ENCODE measurements at places on chromosomes 5 and 9.

GRCh38 chr9:72313507-72313906 lies 51.5 kb downstream of the ZFAND5 start:
- DNase-seq: no peak

- DNase-seq: no peak
Measured at GRCh38 chr5:36888303-36888702, 11.7 kb downstream of the NIPBL start.

DNA sequence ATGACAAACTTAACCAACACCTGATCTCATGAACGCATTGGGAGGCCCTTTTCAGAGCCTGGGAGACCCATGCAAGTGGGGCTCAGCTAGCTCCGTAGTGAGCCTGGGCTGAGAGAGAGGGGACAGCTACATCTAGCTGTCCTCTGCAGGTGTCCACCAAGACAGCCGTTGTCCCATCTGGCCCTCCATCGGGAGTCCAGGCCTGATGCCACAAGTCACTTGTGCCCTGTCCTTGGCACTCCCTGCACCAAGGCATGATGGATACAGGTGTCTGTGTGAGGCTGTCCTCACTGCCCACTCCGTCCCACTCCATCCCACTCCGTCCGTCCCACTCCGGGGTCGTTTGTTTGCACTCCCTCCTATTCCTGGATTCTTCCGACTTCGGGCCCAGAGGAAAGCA lies 2.5 kb upstream of the EDF1 start:
- no peak for DNase-seq

- no peak for DNase-seq
Measured at GRCh38 chr5:27465140-27465539, 426.8 kb upstream of the CDH9 start.

- no peak for DNase-seq
Measured at GRCh38 chr5:129770024-129770820, 22.3 kb downstream of the MINAR2 start.

DNA sequence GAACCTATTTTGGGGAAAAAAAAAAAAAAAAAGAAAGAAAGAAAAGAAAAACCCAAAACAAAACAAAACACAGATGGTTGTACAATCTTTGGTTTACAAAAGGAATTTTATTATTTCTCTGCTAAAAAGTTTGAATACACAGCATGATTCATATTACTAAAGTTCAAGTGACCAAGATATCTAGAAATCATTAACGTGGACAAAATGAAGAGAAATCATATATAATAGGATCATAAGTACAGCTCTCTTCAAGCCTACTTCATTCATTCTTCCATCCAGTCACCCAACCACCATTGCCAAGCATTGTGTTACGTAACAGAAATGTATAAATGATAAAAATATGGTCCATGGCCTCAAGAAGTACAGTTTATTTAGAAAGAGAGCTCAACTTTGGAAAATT lies 52.9 kb downstream of the ZDHHC21 start:
- no peak for DNase-seq

DNA sequence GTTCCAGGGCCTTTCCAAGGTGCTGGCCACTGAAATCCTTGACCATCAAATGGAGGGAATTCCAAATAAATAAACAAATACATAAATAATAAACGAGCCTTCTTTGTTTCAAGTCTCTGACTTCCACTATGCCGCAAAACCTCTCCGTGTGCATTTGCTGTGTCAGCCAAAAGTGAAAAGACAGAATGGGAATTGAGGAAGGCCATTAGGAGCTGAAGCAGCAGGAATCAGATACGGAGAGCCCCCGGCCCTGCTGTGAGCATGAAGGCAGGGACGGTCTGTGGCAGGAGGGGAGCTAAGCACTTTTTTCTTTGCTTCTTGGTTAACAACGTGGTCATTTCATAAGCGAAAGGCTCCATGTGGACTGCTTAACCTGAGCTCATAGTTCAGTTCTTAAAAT lies 26.1 kb downstream of the PLPPR1 start:
- DNase-seq: no peak

- DNase-seq: no peak
Measured at GRCh38 chr5:169945831-169946261, 34.4 kb downstream of the INSYN2B start.

DNA sequence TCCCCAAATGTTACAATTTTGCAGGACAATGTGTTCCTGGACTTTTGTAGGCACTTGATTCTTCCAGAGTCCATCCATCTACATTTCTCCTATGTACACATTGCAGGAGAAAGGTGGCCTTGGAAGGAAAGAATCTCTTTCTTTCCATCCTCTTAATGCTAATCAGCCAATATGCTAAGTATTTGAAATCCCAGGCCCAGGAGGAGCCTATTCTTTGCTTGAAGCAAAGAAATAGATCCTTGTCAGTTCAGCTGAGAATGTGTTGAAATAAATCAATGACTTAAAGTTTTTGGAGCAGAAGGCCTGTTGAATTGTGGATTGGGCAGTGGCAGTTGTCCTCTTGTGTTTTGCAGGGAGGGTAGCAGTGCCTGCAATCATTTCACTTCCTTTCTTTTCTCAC lies 113.3 kb downstream of the PTTG1 start:
- no peak for DNase-seq

GRCh38 chr5:150651382-150651781 lies 9.7 kb upstream of the MYOZ3 start:
- DNase-seq: no peak

GRCh38 chr9:85401998-85402397 lies 339.8 kb downstream of the AGTPBP1 start:
- no peak for DNase-seq

DNA sequence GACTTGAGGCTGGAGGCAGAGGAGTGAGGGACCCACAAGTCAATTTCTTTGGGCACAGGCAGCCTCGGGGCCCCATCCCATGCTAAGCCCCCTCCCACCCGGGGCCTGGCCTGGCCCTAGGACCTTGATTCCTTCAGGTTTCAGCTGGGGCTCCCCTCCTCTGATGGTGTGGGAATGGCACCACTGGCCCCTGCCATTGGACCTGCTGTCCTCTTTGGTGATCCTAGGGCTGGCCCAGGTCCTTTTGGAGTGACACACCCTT lies 10.5 kb downstream of the ERGIC1 start:
- no peak for DNase-seq

DNA sequence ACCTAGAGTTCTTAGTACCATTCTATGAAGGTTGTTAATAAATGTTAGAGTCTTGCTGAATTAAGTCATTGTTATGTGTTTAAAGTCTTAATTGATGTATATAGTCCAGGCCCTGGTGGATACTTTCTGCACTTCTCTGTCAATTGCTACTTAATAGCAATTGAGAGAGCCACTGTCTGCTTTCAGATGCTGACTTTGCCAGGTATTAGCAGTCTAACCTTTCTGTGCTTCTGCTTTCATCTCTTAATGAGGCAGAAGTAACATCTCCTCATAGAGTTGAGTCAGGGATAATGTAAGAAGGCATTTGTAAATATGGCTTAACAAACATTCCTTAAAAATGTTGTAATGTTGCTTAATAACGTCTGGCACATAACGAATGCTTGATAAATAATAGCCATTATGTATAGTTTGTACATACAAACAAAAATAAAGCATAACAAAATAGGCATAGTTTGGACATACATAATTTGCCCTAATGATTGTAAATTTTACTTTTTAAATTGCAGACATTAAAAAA lies 28.3 kb downstream of the RASGRF2 start:
- DNase-seq: no peak

GRCh38 chr5:56019306-56020272 lies 24.8 kb upstream of the IL6ST start:
- no peak for DNase-seq

GRCh38 chr5:151448038-151448985 lies 909 bp downstream of the SLC36A1 start:
- no peak for DNase-seq

- DNase-seq: no peak
Measured at GRCh38 chr9:18493451-18493993, 19.6 kb downstream of the ADAMTSL1 start.

- DNase-seq: no peak
Measured at GRCh38 chr5:158682631-158683030, 417.1 kb downstream of the EBF1 start.

- no peak for DNase-seq
Measured at GRCh38 chr9:68966496-68966944, 47.4 kb downstream of the PRKACG start.

GRCh38 chr5:1058083-1058945 lies 49.7 kb downstream of the NKD2 start:
- no peak for DNase-seq

DNA sequence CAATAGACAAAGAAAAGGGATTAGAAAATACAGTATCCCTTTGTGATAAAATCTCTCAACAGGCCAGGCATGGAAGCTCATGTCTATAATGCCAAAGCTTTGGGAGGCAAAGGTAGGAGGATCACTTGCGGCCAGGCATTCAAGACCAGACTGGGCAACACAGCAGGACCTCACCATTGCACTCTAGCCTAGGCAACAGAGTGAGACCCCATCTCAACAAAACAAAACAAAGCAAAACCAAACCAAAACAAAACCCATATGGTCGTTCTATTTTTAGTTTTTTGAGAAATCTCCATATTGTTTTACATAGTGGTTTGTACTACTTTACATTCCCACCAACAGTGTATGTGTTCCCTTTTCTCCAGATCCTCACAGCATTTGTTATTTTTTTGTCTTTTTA lies 193.0 kb downstream of the KIAA0825 start:
- no peak for DNase-seq

DNA sequence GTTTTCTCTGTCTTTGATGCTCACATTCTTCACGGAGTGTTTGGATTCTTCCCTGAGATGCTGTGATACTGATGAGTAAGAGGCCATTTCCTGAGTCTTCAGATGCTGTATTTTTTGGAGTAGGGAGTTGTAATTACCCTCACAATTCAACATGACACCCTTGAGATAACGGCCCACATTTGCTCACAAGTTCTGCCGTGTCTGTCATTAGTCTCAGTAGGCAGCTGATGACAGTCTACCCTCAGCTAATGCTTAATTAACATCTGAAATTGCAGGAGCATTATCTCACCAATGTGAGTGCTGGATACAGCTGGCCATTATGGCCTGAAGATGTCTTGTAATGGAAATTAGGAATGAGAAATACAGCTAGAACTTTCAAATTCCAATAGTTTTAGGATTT lies 307.1 kb upstream of the ADCY2 start:
- DNase-seq: no peak

GRCh38 chr9:83617299-83617698 lies 5.6 kb upstream of the IDNK start:
- DNase-seq: no peak

DNA sequence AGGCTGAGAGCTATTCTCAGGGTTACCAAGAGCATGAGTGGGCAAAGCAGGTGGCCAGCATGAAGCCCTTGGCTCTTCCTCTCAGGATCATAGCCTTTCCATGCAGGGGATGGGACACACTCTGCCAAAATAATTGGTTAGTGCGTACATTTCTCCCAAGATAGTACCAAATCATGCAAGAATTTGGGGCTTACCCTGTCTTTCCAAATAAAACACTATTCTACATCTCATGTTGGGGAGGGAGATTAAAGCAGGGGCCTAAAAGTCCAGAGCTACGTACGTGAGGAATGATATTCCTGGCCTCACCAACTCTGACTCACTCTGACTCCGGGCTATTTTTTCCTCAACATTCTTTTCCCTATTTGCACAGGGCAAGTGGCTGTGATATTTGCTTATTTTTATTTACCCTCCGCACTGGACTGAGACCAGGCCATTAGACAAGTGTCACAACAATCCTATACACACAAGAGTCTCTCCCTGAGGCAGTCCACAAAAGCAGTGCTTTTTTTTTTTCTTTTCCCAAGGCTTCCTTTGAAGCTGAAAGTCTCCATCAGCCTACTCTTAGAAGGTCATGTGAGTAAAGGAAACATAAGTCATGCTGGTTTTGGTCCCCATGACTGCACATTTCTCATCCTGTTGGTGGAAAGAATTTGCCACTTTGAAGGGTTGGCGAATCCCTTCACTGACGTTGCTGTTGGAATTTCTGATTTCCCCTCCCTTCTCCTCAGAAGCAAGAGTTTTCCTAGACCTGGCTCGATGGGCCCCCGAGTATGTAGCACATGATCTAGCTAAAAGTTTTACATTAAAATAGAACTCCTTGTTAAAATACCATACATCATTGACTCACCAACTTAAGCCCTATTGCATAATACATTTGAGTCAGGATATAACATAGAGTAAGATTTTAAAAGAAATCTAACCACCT lies 40.0 kb downstream of the TMEM252 start:
- DNase-seq: no peak

- no peak for DNase-seq
Measured at GRCh38 chr5:74514888-74515551, 125.5 kb downstream of the ENC1 start.

DNA sequence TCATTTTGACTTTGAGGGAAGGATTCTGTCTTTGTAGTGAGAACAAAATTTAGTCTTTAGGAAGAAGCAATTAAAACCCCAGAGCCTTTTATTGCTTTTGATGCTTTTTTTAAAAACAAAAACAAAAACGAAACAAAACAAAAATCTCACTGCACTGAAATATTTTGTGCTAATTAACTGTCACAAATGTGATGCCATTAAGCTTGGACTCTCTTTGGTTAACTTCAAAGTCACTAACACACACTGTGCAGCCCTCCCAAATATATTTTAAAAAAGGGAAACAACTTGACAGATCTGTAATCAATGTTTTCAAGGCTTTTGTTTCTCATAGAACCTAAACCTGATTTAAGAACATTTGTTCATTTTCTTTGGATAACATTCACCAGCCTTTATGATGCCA lies 290.7 kb downstream of the MAST4 start:
- DNase-seq: no peak

DNA sequence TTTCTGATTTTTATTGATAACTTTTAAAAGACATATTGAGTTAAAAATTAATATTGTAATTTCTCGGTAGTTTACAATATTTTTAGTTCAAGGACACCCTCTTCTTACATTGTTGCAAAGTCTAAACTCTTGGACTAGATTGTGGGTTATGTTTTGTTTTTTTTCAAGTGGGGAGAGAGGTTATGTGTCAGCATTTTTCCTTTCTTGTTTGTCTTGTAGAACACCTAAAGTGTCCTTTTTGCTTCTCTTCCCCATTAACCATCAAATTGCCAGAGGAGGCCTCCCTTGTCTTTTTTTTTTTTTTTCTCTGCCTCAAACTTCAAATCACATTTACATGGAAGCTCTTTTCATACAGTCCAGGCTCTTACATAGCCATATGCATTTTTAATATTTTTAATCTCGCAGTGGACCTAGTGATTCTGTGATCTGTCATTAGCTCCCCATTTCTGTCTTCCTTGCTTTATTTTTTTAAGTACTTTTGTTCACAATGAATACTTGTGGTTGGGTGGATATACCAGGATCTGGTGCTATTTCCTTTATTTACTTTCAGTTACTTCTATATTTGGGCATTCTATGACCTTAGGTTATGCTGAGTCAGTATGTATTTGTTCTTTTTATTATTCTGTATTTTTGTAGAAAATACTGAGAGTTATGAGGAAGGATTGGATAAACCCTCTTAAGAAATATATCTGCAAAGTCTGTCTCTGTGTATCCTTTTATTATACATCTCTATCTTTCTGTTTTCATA lies 2280.6 kb upstream of the ACO1 start:
- no peak for DNase-seq

- no peak for DNase-seq
Measured at GRCh38 chr5:3598769-3599211, 3.2 kb downstream of the IRX1 start.

- DNase-seq: no peak
Measured at GRCh38 chr9:14238518-14238917, 75.4 kb downstream of the NFIB start.

- no peak for DNase-seq
Measured at GRCh38 chr5:127562252-127562651, 44.8 kb downstream of the PRRC1 start.

GRCh38 chr5:53246042-53246836 lies 136.7 kb upstream of the MOCS2 start:
- DNase-seq: no peak

- no peak for DNase-seq
Measured at GRCh38 chr9:98873951-98874371, 66.5 kb downstream of the GALNT12 start.

- no peak for DNase-seq
Measured at GRCh38 chr9:80144406-80144805, 572.6 kb downstream of the TLE4 start.
